ENCODE measurements at places on chromosomes 7 and 10.

DNA sequence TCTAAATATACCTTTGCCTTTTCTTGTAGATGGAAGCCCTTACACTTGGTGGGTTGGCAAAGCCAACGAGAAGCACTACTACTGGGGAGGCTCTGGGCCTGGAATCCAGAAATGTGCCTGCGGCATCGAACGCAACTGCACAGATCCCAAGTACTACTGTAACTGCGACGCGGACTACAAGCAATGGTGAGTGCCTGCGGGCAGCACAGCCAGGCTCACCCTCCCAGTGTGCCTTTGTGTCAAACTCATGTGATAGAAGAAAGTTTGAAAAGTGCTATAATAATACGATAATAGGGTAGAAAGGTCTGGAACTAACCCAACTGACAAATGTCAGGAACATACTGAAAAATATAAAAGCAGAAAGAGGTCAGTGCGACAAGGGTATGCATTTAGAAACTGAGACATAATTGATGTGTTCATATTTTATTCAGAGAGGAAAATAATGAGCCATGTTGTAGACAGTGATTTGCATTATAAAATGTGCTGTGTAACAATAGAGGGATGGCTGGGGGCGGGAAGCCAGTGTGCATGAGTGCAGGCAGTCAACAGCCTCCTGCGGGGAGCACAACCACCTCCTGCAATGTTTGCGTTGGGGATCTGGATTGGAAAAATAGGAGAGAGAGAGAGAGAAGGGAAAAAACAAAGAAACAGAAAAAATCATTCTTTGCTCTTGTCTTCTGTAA, 686.9 kb upstream of the C7orf33 start:
- no peak for DNase-seq

- no peak for DNase-seq
These were observed 385.7 kb upstream of the NRP1 start for GRCh38 chr10:33720161-33720560.

DNA sequence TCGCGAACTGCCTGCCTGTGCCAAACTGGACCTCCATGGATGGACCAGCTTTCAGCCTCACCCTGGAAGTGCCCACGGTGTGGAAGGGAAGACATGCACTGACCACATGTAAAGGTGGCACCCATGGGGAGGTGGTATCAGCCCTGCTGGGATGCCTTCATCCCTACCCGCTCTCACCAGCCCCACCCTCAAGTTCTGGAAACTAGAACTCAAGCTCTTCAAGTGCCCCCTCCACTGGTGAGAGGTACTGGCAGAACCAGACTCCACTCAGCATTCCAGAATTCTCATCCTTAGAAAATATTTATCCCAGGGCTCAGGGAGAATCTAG, 5.9 kb downstream of the ZNF488 start:
- no peak for DNase-seq

- DNase-seq: no peak
These were observed 140.9 kb downstream of the ADCYAP1R1 start for GRCh38 chr7:31192986-31193385.

DNA sequence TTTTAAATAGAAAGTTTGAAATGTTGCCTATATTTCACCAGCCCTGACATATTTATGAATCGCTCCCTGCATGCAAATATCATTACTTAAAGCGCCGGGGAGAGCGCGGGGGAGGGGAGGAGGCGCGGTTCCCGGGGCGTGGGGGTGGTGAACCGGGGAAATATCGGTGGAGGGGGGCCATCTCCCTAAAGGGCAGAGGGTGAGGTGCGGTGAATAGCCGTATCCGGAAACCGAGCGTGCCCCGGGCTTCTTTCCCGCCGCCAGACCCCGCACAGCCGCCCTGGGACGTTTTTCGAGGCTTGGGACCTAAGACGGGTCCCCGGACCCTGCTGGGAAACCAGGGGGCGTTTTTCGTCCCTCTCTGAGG, 6.9 kb upstream of the ZNF503 start:
- DNase-seq: no peak

GRCh38 chr10:88954458-88955083, 2.0 kb upstream of the ACTA2 start:
- DNase-seq: no peak

GRCh38 chr7:116030651-116031276, at the start of gene TFEC:
TSS of gene TFEC (minus strand) at chr7:116030763. CDS start at chr7:115984441, 46,322 bp downstream.
- DNase-seq: no peak

DNA sequence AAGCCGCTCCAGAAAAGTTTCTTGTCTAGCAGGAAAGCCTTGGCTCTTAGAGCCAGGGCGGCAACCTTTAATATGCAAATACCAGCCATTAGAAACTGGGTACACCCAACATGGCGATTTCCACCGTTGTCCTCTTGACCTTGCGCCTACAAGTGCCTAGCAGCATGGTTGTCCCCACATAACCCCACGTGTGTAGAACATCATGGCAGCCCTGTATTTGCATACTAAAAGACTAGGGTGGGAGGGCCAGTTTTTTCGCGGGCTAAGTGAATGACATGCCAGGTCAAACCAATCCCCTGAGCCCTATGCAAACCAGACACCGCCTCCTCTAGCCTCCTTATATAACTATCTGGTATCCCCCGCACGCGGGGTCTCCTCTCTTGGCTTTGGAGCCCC, 58.4 kb upstream of the FZD8 start:
- DNase-seq: no peak

- DNase-seq: no peak
These were observed 71.9 kb downstream of the FAM13C start for GRCh38 chr10:59290448-59290847.

DNA sequence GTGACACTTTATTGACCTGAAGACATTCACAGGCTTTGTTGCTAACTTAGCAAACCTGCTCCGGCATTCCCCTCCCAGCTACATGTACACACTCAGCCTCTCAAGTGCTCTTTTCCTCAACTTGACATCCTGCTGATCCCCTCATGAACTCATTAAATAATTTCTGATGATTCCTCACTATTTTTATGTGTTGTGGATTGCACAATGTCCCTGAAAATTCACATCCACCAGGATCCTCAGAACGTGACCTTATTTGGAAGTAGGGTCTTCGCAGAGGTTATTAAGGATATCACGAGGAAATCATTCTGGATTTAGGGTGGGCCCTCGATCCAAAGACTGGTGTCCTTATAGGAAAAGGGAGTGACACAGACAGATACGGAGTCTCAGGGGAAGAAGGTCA, 27.3 kb downstream of the FIGNL1 start:
- DNase-seq: no peak

DNA sequence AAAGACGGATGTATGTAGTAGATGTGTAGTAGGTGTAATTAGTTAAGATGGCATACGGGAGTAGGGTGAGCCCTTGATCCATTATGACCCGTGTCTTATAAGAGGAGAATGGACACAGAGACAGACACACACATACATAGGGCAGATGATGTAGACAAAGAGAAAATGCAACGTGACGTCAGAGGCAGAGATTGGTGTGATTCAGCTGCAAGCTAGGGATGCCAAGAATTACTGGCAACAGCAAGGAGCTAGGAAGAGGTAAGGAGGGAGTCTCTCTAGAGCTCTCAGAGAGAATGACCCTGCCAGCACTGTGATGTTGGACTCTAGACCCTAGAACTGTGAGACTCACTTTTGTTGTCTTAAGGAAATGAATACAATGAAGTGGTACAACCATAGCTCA, 247.0 kb upstream of the HABP2 start:
- no peak for DNase-seq

DNA sequence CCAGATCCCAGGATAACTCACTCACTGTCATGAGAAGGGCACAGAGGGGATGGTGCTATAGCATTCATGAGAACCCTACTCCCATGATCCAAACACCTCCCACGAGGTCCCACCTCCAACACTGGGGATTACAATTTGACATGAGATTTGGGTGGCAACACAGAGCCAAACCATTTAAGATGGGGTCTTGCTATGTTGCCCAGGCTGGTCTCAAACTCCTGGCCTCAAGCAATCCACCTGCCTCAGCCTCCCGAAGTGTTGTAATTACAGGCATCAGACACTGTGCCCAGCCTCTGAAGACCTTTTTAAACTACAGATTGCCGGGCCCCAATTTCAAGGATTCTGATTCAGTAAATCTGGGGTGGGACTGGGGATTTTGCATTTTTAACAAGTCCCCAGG, 98.5 kb downstream of the BAMBI start:
- no peak for DNase-seq

- DNase-seq: no peak
These were observed 45.1 kb downstream of the WIPI2 start for GRCh38 chr7:5234852-5235831.

- DNase-seq: no peak
These were observed 92.4 kb downstream of the PTPRN2 start for GRCh38 chr7:158495216-158495615.

DNA sequence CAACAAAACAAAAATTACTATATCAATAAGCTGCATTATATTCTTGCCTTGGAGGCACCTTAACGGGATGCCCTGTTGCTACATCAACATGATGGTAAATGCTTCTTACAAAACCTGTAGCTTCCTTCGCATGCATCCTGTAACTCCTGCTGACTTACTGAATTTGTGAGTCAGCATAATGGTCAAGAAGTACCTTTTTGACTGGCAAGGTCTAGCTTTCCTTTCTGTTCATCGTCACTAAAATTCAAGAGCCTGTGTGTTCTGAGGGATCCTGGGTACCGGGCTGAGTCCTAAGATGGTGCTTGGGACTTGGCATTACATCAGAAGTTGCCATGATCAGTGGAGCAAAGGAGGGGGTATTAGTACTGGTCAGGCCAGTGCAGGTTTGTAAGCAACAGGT, 4.9 kb downstream of the PFKFB3 start:
- no peak for DNase-seq

DNA sequence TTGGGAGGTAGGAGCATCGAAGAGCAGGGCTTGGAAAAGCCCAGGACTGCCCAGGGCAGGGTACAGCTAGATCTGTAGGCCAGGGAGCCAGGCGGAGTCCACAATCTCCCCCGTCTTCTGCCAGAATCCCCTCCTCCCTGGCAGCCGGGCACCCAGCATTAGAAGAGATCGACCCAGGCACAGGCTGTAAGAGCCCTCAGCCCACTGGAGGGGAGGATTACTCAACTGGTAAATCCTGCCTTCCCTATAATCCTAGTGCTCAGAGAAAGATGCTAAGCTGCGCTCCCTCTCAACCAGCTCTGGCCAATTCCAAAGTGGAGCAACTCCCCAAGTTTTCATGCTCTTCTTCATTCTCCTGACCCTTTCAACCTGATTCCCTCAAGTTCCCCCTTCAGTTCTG, 3.2 kb downstream of the SPOCK2 start:
- DNase-seq: no peak

DNA sequence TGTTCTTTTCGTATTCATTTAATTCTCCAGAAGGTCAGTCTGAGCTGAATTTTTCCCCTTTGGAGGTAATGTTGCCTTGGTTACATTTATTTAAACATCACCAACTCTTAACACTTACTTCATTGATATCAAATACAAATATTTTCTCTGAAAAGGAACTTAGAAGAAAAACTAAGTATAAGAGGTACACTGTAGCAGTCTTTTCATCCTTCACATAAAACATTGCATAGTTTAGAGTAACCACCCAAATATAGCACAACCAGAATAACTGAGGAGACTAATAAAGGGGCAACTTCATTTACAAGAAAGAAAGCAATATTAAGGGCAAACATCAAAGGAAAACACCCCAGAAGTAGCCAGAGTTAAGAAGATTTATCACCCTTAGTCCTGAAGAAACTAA, 1115.0 kb upstream of the POT1 start:
- no peak for DNase-seq

- DNase-seq: no peak
These were observed 55.7 kb upstream of the CDK14 start for GRCh38 chr7:90540406-90540805.

GRCh38 chr7:138245216-138245615, 169.0 kb downstream of the AKR1D1 start:
- DNase-seq: no peak

DNA sequence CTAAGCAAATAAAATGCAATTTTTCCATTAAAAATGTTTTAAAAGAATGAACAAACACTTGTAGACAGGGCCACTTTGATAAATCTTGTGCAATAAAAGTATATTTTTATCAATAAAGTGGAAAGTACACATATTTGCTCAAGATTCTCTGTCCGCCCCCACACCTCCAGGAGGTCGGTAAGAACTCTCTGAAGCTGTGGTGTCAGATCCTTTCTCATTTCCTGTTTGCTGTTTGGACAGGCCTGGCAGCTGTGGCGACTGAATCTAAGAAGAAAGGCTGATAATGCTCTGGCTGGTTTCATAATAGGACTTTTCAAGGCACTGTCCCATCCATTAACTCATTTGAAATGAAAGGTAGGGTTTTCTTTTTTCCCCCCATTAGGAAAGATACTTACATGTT, 15.3 kb upstream of the ASB4 start:
- no peak for DNase-seq

DNA sequence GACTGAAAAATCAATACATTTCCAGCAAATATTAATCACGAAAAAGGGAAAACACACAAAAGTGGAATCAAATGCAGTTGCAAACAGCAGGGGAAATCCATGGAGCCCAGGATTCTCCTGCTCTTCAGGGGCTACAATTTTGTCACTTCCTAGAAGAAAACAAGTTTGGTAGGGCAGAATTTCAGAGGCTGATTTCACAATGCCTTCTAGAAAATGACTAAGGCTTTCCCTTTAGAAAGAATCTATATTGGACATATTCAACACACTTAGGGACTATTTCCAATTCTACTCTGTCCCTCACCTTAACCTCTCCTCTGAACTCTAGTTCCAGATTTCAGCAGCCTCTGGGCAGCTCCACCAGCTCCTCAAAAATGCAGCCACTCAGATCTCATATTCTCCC, 111.3 kb downstream of the HECTD2 start:
- DNase-seq: no peak

DNA sequence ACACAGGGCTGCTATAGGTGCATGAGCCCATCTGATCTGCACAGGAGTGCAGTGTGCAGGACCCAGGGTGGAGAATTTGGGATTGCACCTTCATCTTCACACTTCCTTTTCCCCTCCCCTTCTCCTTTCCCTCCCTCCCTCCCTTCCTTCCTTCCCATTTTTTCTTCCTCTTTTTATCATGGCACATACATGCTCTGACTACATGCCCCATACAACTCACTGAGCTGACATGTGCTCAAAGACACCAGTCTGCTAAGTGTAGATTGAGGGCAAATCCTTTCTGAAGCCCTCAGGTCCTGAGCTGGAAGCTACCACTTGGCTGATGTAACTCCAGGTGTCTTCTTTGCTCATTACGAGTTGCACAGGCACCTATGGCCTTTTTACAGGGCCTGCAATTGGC, 365.3 kb upstream of the ZNF32 start:
- no peak for DNase-seq

Data from stimulated activated CD8-positive, alpha-beta memory T cell treated with anti-CD3 and anti-CD28 coated beads, Interleukin-4, amount 100 ng/mL, for 1 hour (primary cell).